ENCODE measurements at places on chromosomes 2 and 18.

DNA sequence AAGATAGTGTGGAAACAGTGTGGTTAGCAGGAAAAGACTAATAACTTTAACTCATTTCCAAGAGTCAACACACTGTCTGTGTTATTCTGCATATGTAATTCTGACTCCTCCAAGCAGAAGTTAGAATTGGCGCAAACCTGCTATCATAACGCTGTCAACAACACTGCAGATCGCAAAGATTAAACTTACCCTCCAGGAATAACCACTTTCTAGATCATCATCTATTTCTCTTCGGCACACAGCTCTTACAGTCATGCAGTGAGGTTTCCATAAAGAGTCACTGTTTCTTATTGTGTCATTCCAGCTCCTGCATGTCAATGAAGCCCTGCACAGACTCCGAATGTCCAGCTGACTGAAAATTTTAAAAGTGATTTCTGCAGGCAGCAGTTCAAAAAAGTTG is 2.4 kb downstream of the FBXO48 start:
- DNase-seq: no peak

GRCh38 chr2:73899801-73900336 is 7.1 kb downstream of the ACTG2 start:
- DNase-seq: no peak

DNA sequence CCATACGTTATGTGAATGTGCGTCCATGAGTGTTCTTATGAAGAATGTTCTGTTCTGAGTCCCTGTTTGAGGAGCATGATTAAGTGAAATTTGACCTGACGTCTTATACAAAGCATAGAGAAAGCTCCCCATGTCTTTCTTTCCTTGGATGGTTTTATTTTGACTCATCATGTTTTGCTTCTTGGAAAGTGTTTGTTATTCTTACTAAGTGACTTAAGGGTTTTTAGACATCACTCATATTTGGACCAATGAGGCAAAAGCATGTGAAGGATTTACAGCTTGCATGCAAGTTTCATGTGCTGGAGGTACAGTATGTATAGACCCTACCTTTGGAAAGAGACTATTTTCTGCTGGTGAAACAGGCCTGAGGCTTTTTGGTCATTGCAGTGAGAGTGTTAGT is 33.5 kb upstream of the ZEB2 start:
- DNase-seq: no peak

- DNase-seq: peak; percentile 61
Observed at GRCh38 chr2:61948661-61949457, 43.4 kb downstream of the COMMD1 start.

- DNase-seq: no peak
Observed at GRCh38 chr2:47002031-47002430, 86.4 kb upstream of the MCFD2 start.

- DNase-seq: no peak
Observed at GRCh38 chr18:9466846-9467245, 8.5 kb upstream of the RALBP1 start.

GRCh38 chr2:33215983-33216382 is 260.5 kb upstream of the RASGRP3 start:
- DNase-seq: no peak
